Amniotic epithelial cell (primary cell): ENCODE measurements at places on chromosomes 5 and 9.

DNA sequence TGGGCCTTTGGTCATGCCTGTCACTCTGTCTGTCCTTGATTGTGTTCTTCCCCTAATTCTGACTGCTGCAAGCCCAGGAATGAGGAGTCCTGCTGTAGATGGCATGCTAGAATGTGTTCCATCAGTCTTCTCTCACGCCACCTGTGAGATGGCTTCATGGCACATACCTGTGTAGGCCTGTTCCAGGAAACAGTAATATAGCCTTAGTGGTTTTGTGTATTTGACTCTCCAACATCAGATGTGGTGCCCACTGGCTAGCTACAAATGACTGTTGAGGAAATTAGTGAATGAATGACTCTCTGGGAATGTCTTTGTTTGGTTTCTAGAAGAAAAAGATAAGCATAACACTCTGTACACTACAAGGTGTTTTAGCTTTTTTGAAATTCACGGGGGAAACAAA, 367.5 kb downstream of the KDM4C start:
- no peak for DNase-seq

GRCh38 chr9:101592788-101593187, 2.0 kb downstream of the PPP3R2 start:
- DNase-seq, result no peak

GRCh38 chr9:79360387-79361347, 211.1 kb upstream of the TLE4 start:
- peak; percentile 58 for DNase-seq

DNA sequence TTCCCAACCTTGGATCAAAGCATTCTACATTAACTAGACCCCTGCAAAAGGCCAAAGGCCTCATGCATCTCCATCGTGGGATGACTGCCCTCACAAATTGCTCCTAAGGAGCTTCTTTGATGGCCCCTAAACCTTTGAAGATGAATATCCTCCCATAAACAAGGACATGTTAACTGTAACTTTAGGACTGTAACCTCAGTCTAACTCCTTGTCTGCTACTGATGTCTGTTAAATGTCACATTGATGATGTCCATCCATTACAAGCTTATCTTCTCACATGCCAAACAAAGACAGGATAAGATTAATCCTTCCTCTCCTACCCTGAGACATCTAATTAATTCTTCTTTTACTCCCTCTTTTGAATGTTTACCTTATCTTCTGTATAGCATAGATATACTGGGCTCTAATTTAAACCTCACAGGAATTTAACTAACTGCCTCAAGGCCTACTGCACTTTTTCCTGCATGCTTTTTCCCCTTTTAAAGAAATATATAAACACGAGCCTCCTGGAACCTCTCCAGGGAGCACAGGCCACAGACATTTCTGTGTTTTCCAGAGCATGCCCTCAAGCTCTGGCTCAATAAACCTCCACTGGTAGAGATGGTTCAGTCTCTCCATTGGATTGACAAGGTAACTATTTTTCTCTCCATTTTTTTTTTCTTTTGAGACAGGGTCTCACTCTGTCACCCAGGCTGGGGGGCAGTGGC, 90.6 kb upstream of the SLC25A48 start:
- DNase-seq, result peak; percentile 22

DNA sequence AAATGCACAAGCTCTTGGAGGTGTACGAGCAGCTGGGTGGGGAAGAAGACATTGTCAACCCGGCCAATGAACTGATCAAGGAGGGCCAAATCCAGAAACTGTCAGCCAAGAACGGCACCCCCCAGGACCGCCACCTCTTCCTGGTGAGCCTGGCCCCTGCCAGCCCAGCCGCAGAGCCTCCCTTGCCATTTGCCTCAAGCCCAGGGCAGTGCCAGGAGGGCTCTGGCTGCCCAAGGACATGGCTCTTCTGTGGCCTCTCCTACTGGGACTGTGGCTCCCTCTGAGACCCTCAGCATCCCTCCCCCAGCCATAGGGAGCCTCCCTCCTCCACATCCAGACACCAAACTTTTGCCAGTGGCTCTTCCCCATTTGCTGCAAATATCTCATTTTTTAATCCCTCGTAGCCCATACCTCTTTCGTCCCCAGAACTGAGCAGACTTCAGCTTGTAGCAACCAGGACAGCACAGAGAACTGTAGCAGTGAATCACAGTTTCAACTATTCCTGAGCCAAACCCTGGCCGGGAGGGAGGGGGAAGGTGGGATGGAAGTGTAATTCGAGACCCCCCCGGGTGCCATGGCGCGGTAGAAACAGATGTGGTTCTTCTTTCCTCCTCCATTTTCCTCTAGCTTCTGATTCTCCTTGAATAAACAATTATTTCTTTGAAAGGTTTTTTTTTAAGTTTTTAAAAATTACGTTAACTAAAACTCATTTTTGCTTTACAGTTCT, 44.5 kb upstream of the SUSD3 start:
- no peak for DNase-seq

DNA sequence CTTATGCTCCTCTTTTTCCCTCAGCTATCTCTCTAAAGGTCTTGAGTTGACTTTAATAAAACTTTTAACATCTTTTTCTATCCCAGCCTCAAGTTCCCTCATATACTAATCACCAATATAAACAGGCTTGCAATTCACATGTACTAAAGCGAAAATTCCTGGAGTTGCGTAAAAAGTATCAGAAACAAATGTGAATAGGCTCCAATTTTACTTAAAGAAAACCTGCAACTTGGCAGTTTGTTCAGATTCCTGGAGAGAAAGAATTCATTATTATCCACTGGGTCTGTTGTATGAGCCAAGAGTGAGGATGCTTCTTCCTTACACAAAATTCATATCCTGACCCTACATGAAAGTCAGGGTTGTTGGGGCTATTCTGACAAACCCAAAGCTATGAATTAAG, 384.2 kb downstream of the DTWD2 start:
- no peak for DNase-seq

DNA sequence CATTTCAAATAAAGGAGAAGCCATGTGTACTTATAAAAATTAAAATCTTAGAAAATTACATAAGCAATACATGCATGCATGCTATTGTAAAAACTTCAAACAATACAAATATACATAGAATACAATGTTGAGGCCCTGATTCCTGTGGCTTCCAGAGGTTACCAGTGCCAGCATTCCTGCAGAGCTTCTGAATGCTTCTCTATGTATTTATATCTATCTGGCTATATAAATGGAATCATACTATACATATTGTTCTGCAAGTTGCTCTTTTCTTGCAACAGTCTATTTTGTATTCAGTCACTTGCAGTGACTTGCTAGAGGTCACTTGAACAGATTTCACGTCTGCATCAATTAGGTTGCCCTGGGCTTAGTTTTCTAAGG, 3.2 kb upstream of the IL12B start:
- DNase-seq, result no peak

DNA sequence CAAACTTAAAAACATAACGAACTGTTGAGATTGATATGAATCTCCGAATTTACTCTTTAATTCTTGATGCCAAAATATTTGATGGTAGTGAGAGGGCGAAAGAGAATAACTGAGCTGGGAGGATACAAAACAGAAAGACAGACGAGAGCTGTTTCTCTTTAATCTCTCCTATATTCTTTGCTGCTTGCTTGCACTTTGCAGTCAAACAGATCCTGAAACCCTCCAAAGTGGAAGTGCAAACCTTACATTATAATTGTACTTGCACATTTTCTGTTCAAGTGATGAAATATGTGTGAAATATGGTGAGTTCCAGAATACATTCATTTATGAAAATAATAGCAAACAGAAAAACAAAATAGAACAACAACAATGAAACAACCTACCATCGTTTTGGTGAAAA, 63.8 kb downstream of the PAM start:
- no peak for DNase-seq

DNA sequence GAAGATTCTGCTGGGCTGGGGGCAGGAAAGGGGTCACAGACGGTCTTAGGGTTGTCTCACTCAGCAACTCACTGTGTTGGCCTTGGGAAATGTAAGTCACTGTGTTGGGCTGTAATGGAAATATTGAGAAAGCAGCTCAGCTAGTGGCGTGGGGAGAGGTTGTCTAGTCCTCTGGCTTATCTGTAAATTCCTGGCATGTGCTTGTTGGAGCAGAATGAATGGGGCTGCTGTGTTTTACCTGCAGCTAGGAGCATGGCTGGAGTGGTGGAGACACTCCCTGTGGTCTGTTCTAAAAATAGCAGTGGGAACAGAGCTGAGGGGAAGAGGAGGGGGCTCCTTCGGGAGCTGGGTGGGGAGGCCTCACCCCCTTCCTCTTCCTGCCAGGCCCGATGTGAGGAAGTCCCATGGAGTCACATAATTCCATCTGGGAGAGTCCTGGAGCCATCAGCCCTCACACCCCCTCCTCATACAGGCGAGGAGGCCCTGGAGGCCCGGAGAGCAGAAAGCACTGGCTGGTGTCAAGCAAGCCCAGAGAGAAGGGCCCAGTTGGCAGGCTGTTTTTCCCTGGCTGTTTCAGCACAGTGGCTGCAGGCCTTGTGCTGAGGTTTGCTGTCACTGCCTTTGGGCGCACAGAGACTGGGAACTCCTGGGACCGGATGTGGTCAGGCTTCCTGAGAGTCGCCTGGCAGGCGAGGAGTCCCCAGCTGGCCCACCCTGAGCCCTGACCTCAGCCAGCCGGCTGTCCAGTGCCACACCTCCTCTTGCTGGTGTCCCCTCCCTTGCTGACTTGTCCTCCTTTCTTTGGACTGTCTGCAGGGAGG, 84.9 kb downstream of the RGS3 start:
- peak; percentile 85 for DNase-seq

GRCh38 chr5:139960723-139961383, 82.2 kb downstream of the NRG2 start:
- DNase-seq, result no peak

GRCh38 chr5:88093765-88094164, 174.9 kb downstream of the TMEM161B start:
- DNase-seq, result no peak

- DNase-seq, result no peak
Measured at GRCh38 chr9:77427256-77427927, 220.7 kb downstream of the GNA14 start.

DNA sequence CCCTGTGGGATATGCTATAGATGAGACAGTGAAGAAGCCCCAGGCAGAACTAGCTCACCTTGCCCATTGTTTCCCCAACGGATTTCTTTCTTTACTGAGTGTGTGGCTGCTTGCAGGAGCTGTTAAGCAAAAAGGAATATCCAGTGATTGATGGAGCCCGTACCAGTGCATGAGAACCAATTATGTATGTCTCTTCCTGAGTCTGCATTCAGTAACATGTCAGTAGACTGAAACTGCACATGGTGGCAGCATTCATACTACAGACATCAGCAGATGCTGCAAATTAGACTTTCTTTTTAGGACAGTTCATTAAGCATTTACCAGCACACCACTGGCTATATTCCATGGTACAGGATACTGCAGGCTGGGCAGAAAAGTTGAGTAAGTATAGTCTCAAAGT, 90.3 kb upstream of the PLCXD3 start:
- DNase-seq, result no peak

DNA sequence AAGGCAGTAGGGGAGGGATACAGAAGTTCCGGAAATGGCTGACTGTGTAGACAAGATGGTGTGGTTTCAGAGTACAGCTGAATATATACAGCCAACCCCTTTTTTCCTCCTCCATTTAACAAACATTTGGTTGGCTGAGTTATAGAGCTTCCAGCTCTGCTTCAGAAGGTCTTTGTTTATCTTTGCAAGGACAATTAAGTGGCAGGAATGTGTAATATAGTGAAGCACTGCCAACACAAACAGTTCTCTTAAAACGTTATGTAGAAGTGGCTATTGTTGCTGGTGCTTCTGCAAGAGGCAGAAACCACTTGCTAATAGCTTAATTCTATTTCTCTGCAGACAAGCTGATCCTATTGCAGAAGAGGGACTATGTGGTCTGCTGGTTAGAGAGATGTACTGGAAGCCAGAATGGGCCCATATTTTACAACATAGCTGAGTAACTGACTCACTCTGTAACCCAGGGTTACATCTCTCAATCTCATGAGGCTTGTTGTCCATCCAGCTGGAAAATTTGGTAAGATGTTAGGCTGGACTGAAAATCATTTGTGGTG, 62.7 kb upstream of the OSMR start:
- peak; percentile 96 for DNase-seq
